HCEC 1CT (cell line): ENCODE measurements at places on chromosomes 16 and 17.

GRCh38 chr16:83266848-83267553 lies 540.8 kb upstream of the HSBP1 start:
- no peak for DNase-seq

GRCh38 chr16:30924076-30924912 lies 922 bp downstream of the FBXL19 start:
- no peak for DNase-seq

DNA sequence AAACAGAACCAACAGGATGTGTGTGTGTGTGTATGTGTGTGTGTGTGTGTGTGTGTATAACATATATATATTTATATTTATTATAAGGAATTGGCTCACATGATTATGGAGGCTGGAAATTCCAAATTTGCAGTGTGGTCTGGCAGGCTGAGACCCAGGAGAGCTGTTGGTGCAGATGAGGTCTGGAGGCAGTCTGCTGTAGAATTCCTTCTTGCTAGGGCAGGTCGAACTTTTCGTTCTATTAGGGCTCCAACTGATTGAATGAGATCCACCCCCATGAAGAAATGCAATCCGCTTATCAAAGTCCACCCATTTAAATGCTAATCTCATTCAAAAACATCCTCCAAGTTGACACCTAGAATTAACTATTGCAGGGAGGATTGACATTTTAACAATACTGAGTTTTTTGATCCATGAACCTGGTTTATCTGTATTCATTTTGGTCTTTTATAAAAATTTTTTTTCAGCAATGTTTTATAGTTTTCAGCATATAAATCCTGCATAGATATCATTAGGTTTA lies 85.0 kb downstream of the CYLD start:
- no peak for DNase-seq

DNA sequence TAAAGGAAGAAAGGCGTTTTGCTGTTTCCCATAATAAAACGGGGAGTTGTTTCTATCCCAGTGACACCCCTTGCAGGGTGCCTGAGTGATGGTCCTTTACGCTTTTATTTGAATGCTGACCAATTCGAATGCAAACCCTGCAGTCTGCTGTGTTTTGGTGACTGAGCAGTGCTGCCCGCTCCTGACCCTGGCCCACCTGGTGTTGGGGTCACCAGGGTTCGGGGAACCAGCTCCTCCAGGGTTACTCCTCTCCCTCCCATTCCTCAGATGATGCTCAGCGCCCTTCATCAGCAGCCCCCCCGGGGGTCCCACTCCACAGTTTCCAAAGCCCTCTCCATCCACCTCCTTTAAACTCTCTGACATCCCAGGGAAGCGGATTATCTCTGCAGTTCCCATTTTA lies 6.0 kb downstream of the CA4 start:
- no peak for DNase-seq

DNA sequence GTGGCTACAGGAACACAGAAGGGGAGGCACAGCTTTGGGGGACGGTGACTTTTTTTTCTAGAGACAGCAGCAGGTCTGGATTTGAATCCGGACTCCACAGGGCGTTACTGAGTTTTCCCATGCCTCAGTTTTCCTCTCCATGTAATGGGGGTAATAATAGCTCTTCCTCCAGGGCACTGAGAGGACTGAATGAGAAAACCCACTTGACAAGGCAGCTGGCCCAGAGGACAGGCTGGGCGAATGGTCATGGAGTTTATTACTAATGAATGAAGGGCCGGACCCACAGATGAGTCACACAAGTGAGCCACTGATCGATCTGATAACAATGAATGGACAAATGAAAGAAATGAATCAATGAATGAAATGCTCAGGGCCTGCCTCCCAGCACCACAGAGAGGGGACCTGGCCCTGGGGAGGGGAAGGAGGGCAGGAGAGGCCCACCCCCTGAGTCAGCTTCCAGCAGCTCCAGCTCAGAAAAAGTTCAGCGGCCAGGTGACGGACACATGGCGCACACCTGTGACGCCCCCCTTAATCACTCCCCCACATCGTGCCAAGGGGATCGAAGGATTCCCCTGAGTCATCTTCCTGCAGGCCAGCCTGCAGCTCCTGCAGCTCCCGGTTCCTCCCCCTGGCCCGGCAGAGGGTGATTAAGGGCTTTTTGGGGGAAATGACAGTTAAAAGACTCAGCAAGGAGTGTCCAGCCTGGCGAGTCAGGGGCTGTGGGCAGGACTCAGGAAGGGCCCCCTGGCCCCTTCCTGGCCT lies 54.3 kb downstream of the SOCS1 start:
- DNase-seq, result peak; percentile 90

DNA sequence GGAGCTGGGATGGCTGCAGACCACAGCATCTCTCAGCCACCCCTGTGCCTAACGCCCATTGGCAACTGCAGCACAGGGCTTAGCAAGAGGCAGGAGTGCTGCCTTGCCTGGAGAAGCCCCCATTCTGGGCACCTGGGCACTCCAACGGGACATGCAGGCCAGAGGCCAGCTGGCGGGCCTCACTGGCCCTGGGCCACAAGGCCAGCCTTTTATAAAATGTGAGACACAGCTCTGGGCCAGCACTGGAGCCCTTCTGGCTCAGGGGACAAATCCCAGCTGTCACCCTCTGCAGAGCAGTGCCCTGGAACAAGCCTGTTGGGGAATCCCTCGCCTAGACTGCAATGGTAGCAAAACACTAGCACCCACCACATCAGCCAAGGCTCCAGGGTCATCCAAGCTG lies 171.8 kb downstream of the WSCD1 start:
- DNase-seq, result no peak

DNA sequence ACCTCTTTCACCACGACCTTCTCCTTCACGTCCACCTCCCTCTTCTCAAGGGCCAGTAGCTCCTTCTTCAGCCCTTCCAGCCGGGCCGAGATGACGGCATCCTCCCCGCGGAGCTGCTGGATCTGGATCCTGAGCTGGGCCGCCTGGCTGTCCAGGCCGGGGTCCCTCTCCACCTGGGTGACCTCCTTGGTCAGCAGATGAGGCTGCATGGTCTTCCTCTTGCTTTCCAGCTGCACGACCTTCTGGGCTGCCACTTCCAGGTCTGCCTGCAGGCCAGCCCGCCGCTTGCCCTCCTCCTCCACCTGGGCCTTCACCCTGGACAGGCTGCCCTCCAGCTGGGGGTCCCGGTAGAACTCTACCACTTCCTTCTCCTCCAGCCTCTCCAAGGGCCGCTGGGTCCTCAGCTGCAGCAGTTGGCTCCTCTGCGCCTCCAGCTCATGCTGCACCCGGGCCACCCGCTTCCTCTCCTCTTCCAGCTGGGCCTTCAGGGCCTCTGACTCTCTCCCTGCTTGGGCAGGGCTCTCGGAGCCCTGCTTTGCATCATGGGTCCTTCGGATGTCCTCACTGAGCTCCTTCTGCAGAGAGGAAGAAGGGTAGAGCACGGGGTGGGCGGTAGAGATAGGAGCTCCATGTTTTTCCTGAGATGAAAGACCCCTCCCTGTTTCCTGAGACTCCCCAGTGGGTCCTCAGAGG lies 9.5 kb downstream of the CDK3 start:
- DNase-seq, result no peak

- DNase-seq, result no peak
Observed at GRCh38 chr16:4839942-4840341, 7.1 kb downstream of the GLYR1 start.

- no peak for DNase-seq
Observed at GRCh38 chr17:4155980-4156620, 13.1 kb downstream of the CYB5D2 start.

GRCh38 chr17:20111538-20111937 lies 102.4 kb downstream of the SPECC1 start:
- DNase-seq, result no peak

GRCh38 chr17:47739150-47739549 lies 6.1 kb downstream of the TBX21 start:
- DNase-seq, result no peak

GRCh38 chr17:13222975-13223374 lies 205.1 kb upstream of the ELAC2 start:
- no peak for DNase-seq

GRCh38 chr16:53083119-53083518 lies 28.3 kb downstream of the CHD9 start:
- DNase-seq, result no peak

DNA sequence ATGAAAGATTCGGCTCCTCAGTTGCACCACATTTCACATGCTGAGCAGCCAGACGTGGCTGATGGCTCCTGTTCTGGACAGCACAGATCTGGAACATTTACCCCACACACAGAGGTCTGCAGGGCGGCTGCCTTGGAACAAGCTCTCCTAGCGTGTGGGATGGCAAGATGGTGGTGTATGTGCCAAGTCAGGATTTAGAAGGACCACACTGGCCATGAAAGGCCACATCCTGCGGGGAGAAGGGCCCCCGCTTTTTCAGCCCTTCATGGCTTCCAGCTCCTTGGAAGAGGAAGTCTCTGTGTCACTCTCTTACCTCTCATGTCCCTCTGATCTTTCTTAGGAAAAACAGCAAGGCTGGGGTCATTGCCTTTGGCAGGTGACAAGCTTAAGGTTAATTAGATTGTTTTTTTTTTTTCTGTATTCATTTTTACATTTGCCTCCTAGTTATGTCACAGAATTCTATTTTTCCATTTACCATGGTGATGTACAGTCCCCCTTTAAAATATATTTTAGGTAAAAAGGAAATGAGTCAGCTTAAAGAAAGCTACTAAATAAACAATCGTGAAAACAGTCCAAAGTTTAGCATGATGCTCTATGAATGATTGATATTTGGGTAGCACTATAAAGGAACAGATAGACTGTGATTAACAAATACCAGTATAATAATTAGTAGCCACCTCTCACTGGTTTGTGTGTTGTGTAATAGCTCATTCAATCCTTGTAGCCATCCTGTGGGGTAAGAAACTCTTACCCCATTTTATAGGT lies 396.6 kb downstream of the CPPED1 start:
- DNase-seq, result peak; percentile 62

DNA sequence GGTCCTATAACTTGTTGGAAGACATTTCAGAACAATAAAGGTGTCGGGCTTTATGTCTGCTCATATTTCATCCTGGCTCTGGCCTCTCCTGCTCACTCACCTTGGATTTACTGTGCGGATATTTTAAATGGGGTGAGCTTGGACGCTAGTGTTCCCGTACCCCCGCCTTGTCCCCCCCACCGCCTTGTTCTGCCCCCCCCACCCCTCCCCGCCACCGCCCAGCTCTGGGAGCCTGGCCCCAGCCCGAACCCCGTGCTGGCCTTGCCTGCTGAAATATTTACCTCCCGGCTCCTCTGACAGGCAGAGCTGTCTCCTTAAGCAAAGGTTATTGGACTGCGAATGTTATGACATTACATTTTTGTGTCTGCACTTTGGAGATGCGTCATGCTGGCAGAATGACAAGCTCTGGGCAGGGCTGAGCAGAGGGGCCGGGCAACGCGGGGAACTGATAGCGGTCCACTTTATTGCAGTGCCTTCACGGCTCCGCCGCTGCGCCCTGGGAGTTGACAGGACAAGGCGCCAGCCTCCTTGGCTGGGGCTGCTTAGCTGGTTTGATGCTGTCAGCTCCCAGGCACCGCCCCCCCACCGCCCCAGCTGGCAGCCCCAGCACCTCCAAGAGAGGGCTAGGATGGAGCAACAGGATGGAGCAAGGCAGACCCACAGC lies 222.5 kb upstream of the GSE1 start:
- DNase-seq, result peak; percentile 83

DNA sequence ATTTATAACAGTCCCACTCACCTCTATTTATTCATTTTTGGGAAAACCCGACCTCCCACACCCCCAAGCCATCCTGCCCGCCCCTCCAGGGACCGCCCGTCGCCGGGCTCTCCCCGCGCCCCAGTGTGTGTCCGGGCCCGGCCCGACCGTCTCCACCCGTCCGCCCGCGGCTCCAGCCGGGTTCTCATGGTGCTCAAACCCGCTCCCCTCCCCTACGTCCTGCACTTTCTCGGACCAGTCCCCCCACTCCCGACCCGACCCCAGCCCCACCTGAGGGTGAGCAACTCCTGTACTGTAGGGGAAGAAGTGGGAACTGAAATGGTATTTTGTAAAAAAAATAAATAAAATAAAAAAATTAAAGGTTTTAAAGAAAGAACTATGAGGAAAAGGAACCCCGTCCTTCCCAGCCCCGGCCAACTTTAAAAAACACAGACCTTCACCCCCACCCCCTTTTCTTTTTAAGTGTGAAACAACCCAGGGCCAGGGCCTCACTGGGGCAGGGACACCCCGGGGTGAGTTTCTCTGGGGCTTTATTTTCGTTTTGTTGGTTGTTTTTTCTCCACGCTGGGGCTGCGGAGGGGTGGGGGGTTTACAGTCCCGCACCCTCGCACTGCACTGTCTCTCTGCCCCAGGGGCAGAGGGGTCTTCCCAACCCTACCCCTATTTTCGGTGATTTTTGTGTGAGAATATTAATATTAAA lies 638 bp upstream of the TMEM88 start:
- no peak for DNase-seq

GRCh38 chr16:49407873-49408550 lies 34.4 kb downstream of the C16orf78 start:
- DNase-seq, result peak; percentile 11

GRCh38 chr16:86798247-86799041 lies 220.1 kb downstream of the FOXL1 start:
- no peak for DNase-seq

DNA sequence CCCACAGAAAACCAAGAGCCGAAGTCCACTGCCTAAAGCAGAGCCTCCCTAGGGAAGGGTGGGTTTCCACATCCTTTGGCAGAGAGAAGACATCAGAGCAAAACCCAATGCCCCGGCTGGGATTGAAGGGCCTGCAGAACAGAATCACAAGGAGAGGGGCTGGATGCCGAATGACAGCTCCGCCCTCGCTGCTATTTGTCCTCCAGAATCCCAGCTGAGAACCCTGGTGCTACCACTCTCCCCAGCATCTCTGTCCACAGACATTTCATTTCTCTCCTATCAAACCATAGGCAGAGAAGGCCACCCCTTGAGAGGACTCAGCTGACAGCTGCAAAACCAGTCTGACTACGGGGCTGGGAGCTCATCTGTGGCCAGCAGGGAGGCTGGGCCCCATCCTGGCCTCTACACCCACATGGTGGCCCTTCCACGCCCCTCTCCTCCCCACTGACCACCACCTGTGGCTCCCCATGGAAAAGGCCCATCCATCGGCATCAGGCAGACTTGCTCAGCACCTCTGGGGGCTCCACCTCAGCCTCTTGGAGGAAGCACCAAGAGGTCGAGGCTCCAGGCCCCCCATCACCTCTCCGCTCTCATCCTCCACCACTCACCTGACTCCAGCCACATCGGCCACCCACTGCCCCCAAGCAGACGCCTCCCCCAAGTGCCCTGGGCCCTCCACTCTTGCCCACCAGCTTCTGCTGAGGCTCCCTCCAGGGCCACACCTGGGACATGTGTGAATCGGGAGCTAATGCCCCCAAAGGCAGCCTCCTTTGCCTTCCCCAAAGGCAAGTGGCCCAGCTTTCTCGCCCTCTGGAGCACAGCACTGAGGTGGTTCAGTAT lies 288.5 kb downstream of the C16orf95 start:
- no peak for DNase-seq
